ENCODE measurements at places on chromosomes 7 and 10.

DNA sequence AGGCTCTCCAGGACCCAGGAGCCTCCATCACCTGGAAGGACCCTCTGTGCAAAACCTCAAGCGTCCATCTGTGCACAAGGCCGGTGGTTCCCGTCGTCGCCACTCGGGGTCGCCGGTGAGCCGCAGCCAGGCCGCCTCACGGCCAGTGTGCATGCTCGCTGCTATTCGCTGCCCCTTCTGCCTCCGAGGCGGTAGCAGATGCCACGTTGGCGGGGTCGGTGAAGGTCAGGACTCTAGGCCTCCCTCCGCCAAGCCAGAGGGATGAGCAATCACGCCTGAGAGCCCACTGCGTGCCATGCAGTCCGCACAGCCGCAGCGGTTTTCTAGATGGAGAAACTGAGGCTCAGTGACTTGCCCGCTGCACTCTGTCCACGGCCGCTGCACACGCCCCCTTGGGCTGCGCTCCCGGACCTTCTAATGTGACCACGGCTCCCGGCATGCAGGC lies 5.7 kb downstream of the UPK3B start:
- no peaks in the 10 kb centered on the region for H3K4me1 ChIP-seq
- H3K27me3 ChIP-seq = peaks cover 8% of the 10 kb centered on the region
- H3K36me3 ChIP-seq = no peaks in the 10 kb centered on the region

DNA sequence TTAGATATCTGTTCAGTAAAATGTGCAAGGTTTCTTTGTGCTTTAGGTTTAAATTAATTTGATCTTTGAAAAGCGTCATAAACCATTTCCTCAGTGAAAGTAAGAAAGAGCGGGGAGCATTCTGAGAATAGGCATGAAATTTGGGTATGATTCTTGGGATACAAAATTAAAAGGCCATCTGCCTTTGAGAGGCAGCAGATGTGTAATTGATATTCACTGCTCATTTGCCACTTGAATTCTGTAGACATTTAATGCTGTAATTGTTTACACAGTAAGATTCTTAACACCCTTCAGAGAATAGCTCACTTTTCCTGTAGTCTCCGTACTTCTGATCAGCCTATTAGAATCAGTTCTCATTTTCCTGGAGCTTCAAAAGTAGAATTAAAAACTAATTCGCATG lies 18.7 kb downstream of the FRMD4A start:
- H3K27ac ChIP-seq = no peak overlapping the region
- no peak overlapping the region for H3K4me3 ChIP-seq
- peaks cover 10% of the 10 kb centered on the region for H3K27me3 ChIP-seq
- no peaks in the 10 kb centered on the region for H3K4me1 ChIP-seq
- H3K36me3 ChIP-seq = no peaks in the 10 kb centered on the region

- H3K36me3 ChIP-seq = no peaks in the 10 kb centered on the region
- no peak for DNase-seq
- H3K4me1 ChIP-seq = peaks cover 7% of the 10 kb centered on the region
Observed at GRCh38 chr7:104900525-104901239, 113.3 kb upstream of the KMT2E start.

- no peaks in the 10 kb centered on the region for H3K36me3 ChIP-seq
- no peaks in the 10 kb centered on the region for H3K4me1 ChIP-seq
- H3K27ac ChIP-seq = no peak overlapping the region
Observed at GRCh38 chr10:70518695-70519094, 40.1 kb downstream of the PALD1 start.

DNA sequence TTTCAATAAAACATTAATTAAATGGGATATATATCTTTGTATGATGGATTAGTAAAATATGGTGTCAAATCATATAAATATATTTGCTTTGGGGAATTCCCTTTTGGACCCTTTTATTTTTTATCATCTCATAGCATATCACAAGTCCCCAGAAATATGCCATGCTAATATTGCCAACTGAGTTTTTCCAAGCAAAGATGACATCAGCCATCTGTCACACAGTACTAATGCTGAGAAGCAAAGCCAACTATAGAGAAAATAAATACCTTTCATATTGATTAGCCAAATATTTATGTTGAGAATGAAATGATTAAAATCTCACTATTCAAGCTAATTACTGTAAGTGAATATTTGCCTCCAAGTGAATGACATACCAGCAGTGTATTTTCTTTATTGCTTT lies 575.3 kb downstream of the ETV1 start:
- no peak for DNase-seq
- no peaks in the 10 kb centered on the region for H3K27me3 ChIP-seq
- no peaks in the 10 kb centered on the region for H3K4me1 ChIP-seq
- no peak overlapping the region for H3K4me3 ChIP-seq
- H3K36me3 ChIP-seq = no peaks in the 10 kb centered on the region

GRCh38 chr7:121831801-121832200 lies 41.2 kb upstream of the PTPRZ1 start:
- no peak overlapping the region for H3K27ac ChIP-seq
- H3K36me3 ChIP-seq = no peaks in the 10 kb centered on the region
- no peaks in the 10 kb centered on the region for H3K27me3 ChIP-seq
- DNase-seq = no peak

- H3K36me3 ChIP-seq = no peaks in the 10 kb centered on the region
- no peaks in the 10 kb centered on the region for H3K4me1 ChIP-seq
- no peak overlapping the region for H3K4me3 ChIP-seq
- H3K27ac ChIP-seq = no peak overlapping the region
Observed at GRCh38 chr10:44068716-44069482, 316.0 kb downstream of the CXCL12 start.

- H3K4me1 ChIP-seq = peaks cover 26% of the 10 kb centered on the region
- peaks cover 52% of the 10 kb centered on the region for H3K27me3 ChIP-seq
- peak overlapping the region; percentile 2 for H3K4me3 ChIP-seq
- no peak for DNase-seq
- H3K36me3 ChIP-seq = no peaks in the 10 kb centered on the region
Observed at GRCh38 chr7:150924369-150924781, 53.7 kb downstream of the KCNH2 start.

DNA sequence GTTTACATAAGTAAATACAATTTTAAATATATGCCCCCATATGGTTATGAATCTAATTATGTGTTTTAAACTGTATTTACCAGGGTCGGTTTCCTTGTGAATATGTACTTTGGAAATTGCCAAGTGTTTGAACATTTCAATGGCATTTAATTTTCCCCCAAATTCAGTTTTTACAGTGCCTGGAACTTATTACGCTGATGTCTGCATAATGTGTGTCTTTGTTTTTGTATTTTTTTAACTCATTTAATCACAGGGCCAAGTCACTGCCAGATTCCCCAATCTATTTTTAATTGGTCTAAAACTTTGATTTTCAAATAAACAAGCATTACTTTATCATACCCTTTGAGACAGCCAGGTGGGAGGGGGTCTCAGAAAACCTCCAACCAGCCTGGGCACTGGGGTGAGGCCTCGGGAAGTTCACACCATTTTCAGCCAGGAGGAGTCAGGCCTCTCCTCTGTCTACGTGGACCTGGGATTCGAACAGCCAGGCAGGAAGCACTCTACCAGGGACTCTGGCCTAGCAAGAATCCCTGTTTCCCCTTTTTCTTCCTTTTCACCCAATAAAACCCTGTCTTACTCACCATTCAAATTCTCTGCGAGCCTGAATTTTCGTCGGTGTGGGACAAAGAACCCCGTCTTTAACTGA lies 151.5 kb upstream of the COL1A2 start:
- no peak overlapping the region for H3K4me3 ChIP-seq
- H3K27me3 ChIP-seq = no peaks in the 10 kb centered on the region
- H3K4me1 ChIP-seq = no peaks in the 10 kb centered on the region
- no peaks in the 10 kb centered on the region for H3K36me3 ChIP-seq
- no peak for DNase-seq
- H3K27ac ChIP-seq = no peak overlapping the region

DNA sequence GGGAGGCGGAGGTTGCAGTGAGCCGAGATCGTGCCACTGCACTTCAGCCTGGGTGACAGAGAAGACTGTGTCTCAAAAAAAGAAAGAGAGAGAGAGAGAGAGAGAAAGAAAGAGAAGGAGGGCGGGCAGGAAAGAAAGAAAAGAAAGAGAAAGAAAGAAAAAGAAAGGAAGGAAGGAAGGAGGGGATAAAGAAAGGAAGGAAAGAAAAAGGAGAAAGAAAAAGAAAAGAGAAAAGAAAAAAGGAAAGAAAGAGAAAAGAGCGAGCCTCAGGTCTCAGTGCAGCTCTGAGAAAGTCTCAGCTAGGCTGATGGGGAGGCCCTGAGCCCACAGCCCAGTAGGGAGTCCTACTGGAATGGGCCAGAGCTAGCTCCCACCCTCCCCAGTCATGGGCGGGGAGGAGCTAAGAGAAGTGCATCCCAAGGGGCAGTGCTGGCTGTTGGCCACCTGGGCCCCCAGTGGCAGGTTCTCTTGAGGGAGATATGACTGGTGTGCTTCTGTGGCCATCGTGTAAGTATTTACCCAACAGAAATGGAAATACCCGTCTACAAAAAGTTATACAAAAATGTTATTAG lies 69.3 kb downstream of the ABRAXAS2 start:
- H3K4me3 ChIP-seq = no peak overlapping the region
- H3K27me3 ChIP-seq = peaks cover 3% of the 10 kb centered on the region
- H3K27ac ChIP-seq = no peak overlapping the region
- H3K36me3 ChIP-seq = no peaks in the 10 kb centered on the region

- no peak overlapping the region for H3K27ac ChIP-seq
- peaks cover 31% of the 10 kb centered on the region for H3K27me3 ChIP-seq
- H3K4me1 ChIP-seq = no peaks in the 10 kb centered on the region
- no peak overlapping the region for H3K4me3 ChIP-seq
- no peaks in the 10 kb centered on the region for H3K36me3 ChIP-seq
Observed at GRCh38 chr10:78992333-78992732, 76.4 kb upstream of the ZMIZ1 start.

DNA sequence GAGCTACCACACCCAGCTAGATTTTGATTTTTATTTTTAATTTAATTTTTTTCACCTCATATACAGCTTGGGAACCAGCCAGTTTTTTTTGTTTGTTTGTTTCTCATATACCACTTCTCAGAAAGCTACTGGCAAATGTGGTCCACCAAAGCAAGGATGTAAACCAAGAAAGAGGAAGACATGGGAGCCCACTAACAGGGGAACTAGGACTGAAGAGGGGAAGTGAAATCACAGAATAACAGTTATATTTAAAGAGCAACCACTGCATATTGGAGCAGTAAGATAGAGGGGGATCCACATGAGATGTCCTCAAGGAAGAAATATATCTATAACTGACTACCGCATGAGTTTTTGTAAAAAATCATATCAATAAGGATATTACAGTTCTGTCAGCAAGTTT lies 10.5 kb downstream of the CPVL start:
- no peak overlapping the region for H3K4me3 ChIP-seq
- no peak for DNase-seq
- no peaks in the 10 kb centered on the region for H3K36me3 ChIP-seq
- H3K27ac ChIP-seq = no peak overlapping the region
- H3K4me1 ChIP-seq = no peaks in the 10 kb centered on the region

- DNase-seq = no peak
- H3K27ac ChIP-seq = no peak overlapping the region
- no peaks in the 10 kb centered on the region for H3K27me3 ChIP-seq
- H3K4me3 ChIP-seq = no peak overlapping the region
- H3K4me1 ChIP-seq = peaks cover 36% of the 10 kb centered on the region
- peaks cover 24% of the 10 kb centered on the region for H3K36me3 ChIP-seq
Observed at GRCh38 chr10:16776896-16777295, 40.3 kb downstream of the RSU1 start.

- H3K27me3 ChIP-seq = no peaks in the 10 kb centered on the region
Observed at GRCh38 chr10:59433720-59434428, 71.5 kb upstream of the FAM13C start.
